Fibroblast of skin of back (primary cell): ENCODE measurements at places on chromosomes 7 and 10.

GRCh38 chr10:70666960-70667798 lies 5.1 kb upstream of the ADAMTS14 start:
- no peak for DNase-seq

DNA sequence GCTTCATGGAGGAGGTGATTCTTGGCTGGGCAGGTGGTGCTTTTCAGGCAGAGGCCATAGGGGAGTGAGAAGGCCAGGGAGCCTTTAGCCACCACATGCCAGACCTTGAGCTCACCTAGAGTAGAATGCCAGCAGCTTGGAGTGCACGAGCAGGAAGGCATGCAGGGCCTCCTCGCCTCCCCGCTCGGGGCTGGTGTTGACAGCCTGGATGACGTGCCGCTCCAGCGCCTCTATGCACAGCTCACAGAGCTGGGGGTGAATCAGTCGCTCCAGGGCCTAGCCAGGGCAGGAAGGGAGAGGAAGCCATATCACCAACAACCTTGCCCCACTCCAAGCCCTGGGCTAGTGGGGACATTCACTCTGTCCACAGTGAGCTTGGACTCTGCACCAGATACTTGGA lies 15.7 kb downstream of the HPS1 start:
- peak; percentile 11 for DNase-seq

DNA sequence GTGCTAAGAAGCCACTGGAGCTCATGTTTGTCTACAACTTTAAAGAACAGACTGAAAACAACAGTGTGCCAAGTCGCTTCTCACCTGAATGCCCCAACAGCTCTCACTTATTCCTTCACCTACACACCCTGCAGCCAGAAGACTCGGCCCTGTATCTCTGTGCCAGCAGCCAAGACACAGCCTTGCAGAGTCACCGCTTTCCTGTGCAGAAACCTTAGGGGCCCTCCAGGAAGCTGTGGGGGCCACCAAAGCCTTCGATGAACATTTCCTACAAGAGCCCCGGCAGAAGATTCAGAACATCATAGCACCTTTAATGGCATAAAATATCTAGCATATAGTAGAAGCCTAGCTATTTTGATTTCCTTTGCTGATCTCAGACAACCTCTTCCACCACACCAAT lies 88.0 kb upstream of the PRSS58 start:
- no peak for DNase-seq

GRCh38 chr10:7264313-7264756 lies 146.5 kb downstream of the SFMBT2 start:
- DNase-seq, result no peak

- no peak for DNase-seq
Observed at GRCh38 chr10:7406712-7407333, 4.0 kb downstream of the SFMBT2 start.

DNA sequence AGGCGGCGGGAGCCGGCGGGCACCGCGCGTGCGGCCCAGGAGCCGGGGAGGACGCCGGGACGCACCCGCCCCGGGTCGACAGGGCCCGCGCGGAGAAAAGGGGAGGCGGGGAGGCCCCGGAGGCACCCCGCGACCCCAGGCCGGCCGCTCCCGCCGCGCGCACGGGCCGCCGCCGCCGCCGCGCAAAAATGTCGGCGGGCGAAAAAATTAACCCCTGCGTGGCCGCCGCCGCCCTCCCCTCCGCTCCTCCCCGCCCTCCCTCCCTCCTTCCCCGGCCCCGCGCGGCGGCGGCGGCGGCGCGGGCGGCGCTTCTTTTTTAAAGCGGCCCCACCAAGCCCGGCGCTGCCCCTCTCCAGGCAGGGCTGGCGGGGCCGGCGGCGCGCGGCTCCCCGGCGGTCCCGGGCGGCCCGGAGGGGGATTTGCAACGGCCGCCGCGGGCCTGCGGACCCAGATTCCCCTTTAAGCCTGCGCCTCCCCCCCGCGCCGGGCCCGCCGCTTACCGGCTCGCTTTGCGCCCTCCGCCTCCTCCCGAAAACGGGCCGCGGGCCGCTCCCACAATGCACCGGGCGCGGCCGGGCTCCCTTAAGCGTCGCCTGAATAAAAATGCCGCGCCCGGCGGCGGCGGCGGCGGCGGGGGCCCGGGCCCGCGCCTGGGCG lies 465 bp downstream of the SEPHS1 start:
- peak; percentile 81 for DNase-seq

DNA sequence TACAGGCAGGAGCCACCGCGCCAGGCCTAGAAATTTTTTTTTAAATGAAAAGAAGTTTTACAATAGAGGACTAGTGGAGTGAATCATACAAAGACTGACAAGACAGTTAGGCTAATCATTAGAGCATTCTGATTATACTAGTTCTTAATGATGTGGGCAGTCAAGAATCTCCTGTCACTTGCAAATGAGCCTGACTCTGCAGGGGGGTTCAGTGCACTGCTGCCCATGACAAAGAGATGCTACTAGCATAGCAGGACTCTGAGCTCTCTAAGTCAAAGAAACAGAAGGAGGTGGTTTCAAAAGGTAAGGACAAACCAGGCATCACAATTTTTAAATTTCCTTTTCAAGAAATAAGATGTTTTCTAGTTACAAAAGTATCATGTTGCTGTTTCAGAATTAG lies 59.0 kb downstream of the CCDC6 start:
- DNase-seq, result no peak
